ENCODE measurements at places on chromosomes 5 and 9. TPM values are rescaled to one million over a fixed set of nuclear protein-coding genes. Genes with fewer than 3 reads are reported as not detected.
A peak's percentile ranks its signal among the peaks of the same experiment; 100 is the strongest.

The SH3RF2 gene
- total RNA-seq: 2.2 TPM

The TPPP gene
- under 0.01 TPM for total RNA-seq

The SLC4A9 gene
- not detected for total RNA-seq

The SLC6A3 gene
- total RNA-seq: not detected

- no peak for DNase-seq
These were observed 319.5 kb upstream of the TNC start for GRCh38 chr9:115437418-115437817.

GRCh38 chr5:22352493-22352892 is 500.7 kb downstream of the CDH12 start:
- no peak for DNase-seq

DNA sequence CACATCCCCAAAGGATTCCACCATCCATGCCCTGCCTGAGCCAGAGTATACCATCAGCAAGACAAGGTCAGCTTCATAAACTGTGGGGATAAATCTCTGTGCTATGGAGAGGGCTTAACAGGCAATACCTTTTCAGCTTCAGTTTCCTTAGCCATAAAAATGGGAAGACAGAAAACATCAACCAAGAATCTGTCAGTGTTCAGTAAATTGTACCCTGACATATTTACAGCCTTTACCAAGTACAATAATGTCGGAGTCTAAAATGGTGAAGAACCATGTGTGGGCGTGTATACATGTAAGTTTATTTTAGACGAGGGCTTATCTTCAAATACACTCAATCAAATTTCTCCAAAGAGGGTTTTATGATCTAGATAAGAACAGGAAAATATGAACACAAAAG is 94.7 kb downstream of the ELAVL2 start:
- no peak for DNase-seq

DNA sequence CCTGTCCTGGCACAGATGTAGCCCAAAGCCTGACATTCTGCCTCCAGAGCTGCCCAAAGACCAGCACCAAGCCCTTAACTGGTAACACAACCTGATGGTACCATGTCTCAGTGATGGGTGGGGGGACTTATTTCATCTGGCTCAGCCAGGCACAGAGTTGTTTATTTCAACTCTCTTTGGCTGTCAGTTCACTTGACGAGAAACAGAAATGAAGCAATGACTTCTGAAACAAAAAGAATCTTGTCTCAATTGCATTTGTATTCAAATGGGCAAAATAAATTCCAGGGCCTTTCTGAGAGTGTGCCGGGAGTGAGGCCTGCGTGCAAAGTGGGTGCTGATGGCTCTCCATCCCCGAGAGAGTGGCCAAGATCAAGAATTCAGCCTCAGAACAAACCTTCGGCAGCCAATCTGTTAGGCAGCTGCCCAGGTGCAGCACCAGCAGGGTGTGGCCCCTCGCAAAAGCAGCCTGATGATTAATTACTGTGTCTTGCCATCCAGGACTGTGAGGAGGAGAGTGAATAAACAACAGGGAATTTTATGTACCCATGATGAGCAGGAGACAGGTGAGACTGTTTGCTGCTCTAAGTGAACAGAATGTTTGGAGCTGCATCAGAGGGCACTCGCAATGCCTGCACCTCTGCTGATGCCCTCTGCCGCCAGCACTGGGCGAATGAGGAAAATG is 238.0 kb downstream of the HSPA4 start:
- no peak for DNase-seq

GRCh38 chr5:97778451-97778850 is 595.4 kb upstream of the RIOK2 start:
- DNase-seq: no peak

- DNase-seq: peak; percentile 78
These were observed 302.2 kb downstream of the DIRAS2 start for GRCh38 chr9:90340421-90340820.

- DNase-seq: no peak
These were observed 6.0 kb downstream of the RNF44 start for GRCh38 chr5:176530983-176531901.

DNA sequence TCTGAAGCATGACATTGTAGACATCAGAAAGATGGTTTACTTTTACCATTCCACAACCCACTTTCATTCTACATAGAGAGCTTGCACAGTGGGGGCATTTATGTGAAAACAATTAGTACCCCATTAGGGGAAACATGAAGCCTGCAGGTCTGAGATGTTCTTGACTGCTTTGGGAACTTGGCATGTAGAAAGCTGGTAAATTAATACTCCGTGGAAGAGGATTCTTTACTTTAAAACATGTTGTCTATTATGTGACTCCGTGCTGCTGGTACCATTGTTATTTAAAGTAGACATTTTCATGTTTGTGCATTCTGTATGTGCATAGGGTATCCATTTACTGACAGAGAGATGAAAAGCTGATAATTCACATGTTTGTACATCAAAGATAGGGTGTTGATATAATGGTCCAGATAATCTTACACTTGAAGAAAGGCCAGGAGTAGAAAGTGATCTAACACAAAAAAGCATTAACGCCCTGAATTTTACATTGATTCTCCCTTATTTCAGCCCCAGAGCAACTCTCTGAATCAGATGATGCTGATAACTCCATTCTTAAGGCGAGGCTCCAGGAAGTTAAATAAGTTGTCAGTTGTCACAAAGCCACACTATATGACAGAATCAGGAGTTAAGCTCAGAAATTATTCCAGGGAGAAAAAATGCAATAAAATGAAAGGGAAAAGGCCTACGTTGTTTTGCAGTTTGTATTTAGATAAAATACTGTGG is 50.1 kb upstream of the CD180 start:
- DNase-seq: no peak

GRCh38 chr9:35730486-35730854 is 1.5 kb downstream of the TLN1 start:
- DNase-seq: no peak

All from fibroblast of villous mesenchyme (primary cell).